Activated T-helper 1 cell treated with anti-CD3 and anti-CD28 coated beads, Interleukin-12 subunit alpha, Interleukin-12 subunit beta, Interleukin-2, Interleukin-4 antibody, amounts not matched to agents 30 ng/mL and 10 ng/mL and 1 ng/mL, durations not matched to agents 14 hours and 24 hours and 36 hours (primary cell): ENCODE measurements at places on chromosomes 7 and 10.

DNA sequence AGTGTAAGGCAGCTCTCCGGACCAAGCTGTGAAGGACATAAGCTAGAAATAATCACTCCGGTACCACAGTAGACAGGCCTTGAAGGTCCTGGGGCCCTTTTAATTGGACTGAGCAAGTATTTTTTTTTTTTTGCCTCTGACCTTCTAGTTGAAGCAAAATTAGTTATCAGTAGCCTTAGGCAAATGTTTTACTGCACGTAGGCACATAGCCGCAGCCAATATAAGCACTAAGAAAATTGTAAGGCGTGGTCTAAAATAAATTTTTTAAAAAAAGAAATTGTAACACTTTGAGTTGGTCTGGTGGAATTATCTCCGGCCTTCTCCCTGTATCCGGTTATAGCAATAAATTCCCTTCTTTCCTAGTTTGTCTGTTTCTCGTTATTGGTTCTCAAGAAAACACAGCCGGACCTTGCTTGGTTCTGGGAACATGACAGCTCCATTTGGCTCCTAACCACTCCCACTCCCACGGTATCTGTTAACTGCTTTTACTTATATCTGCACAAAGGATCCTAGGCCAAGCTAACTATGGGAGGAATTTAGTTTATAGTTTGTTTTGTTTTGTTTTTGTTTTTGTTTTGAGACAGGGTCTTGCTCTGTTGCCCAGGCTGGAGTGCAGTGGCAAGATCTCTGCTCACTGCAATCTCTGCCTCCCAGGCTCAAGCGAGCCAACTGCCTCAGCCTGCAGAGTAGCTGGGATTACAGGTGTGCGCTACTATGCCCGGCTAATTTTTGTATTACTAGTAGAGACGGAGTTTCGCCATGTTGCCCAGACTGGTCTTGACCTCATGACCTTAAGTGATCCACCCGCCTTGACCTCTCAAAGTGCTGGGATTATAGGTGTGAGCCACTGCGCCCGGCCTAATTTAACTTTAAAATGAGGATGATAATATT, 124.4 kb upstream of the KIF5B start:
- no peak for DNase-seq

- no peak for DNase-seq
These were observed 187.5 kb upstream of the AOAH start for GRCh38 chr7:36911788-36912187.

GRCh38 chr7:13603661-13604060, 385.8 kb downstream of the ETV1 start:
- DNase-seq = no peak

GRCh38 chr10:61608255-61609033, 54.3 kb upstream of the CABCOCO1 start:
- no peak for DNase-seq

DNA sequence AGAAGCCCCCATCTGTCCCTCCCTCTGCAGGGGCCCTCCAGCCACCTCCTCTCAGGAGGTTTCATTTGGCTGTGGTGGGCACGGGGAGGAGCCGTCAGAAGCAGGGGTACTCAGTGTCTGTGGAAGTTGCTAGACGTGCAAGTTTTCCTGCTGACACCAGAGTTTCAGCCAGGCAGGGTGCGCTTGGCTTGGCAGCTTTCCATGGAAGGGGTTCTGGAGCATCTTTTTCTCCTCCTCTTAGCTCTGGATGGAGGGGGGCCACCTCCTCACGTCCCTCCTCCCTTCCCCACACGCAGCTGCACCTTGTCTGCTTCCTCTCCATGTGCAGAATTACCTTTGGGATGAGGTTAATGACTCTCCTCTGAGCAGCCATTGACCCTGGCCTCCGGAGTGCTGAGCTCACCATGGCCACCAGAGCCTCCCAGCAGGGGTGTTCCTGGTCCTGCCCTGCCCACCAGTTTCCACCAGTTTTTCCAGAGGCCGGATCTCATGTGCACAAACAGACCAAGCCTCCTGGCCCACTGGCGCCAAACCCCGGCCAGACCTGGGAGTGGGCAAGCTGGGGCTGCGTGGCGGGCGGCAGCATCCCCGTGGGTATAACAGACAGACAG, 579.8 kb upstream of the FOXK1 start:
- DNase-seq = no peak

DNA sequence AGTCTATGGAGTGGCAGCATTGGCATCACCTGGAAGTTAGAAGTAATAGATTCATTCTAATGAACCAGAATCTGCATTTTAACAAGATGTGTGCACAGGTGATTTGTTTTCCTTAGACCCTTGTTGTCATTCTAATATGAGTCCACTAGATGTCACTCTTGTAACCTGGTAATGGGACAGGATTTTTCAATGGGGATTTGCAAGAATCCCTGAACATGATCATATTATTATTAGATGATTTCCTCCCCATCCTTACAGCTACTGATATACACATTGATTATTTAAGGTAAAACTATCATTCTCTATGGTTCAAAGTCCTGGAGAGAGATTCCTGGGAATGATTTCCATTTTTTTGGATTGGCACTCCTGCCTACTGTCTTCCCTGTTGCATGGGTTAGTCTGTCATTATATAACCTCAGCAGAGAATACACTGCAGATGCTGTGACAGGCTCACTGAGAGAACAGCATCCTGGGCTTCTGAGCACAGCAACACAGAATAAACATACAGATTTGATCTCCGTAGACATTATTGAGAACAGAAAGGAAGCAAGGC, 194.9 kb downstream of the SUGCT start:
- DNase-seq = no peak

- no peak for DNase-seq
These were observed 35.4 kb upstream of the KNDC1 start for GRCh38 chr10:133124357-133125211.

DNA sequence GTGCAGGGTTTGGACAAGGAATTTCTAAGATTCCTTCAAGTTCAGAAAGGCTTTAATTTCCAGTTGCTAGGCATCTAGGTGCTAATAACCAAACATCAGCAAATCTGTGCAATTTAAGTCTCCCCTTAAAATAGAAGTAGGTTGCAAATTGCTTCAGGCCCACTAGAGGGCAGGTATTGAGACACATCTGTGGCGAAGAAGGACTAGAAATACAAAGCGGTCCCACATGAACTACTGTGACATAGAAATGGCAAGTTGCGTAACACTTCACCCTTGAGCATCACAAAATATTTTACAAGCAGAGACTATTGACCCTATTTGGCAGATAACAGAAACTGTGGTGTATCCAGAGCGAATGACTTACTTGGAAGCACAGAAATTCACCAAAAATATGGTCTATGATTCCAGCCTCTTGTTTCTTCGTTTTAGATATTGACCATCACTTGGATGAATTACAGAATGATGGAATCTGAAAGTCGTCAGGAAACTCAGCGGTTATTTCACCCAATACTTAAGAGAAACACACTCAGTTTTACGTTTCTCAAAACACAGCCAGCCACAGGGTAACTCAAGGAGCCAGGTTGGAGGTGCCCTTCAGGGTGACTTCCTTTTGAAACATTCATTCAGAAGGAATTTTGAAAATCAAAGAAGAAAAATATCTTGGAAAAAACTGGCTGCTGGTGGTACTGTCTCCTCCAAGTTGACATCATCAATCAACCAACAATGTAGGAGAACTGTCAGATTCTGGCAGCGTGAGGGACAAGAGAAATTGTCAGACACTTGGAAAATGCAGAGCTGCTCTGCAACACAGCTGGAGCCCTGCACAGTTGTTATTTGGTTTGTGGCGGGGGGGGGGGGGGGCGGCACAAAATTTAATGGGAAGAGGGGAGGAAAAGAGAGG, 256.3 kb upstream of the MINDY3 start:
- no peak for DNase-seq

DNA sequence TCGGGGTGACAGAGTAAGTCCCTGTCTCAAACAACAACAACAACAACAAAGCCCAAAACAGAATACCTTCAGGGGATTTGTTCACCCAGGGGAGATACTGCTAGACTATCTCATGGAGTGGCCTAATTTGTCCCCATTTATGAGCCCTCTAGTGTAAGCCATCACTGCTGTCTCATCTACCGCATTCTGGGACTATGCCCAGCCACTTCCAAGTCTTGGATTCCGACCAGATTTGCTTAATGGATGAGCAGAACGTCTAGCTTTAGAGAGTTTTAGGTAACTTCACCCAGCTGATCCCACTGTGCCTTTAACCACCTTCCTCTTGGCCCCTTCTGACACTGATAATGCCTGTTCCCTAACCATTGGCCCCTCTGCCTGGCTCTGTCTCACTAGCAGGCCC, 47.1 kb downstream of the PAPSS2 start:
- no peak for DNase-seq

DNA sequence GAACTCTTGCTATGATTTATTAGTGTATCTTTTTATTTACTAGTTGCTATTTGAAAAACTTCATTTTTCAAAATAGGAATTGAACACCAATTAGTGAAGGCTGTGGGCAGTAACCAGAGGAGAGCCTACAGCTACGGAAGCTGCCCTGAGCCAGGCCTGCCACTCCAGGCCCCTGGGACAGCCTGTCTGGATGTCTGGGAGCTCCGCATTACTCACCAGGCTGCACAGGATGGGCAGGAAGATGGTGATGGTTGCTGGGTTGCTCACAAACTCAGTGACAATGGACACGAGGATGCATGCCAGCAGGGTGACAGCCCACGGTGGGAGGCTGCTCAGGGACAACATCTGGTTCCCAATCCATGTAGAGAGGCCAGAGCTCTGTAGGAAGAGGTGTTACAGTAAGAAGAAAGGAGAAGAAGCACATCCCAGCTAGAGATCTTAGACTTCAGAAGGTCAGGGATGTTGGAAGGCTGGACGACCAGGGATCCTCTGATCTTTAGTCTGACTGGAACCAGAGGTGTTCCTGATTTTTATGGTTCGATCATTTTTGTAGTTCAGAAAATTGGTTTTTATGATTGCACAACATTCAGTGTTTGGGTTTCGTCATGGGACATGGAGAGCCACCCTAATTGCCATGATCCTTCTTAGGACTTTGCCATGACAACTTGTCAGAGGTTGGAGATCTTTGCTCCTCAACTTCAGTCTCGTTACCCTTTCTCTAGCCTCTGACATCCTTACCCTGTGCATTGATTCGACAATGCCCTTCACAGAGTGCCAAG, 23.2 kb downstream of the STMP1 start:
- no peak for DNase-seq

DNA sequence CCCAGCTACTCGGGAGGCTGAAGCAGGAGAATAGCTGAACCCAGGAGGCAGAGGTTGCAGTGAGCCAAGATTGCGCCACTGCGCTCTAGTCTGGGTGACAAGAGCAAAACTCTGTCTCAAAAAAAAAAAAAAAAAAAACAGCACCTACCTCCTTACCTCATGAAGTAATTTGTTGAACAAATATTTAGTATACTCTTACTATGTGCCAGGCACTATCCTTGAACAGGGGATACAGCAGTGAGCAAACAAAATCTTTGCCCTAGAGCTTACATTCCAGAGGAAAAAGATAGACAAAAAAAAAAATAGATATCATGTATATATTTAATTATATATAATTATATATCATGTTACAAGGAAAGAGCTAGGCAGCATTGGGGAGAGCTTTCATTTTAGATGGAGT, 36.4 kb upstream of the HERPUD2 start:
- no peak for DNase-seq

DNA sequence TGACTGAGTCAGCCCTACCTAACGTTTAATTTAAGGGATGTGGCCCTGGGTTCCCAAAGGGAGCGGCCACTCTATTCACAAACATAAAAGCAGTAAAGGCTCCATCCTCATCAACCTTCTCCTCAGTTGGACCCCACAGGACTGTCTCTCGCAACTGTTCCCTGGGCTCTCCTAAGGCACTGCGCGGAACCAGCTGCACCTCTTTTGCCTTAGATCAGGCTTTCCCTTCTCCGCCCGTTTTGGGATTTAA, 689 bp upstream of the GTPBP4 start:
- no peak for DNase-seq

DNA sequence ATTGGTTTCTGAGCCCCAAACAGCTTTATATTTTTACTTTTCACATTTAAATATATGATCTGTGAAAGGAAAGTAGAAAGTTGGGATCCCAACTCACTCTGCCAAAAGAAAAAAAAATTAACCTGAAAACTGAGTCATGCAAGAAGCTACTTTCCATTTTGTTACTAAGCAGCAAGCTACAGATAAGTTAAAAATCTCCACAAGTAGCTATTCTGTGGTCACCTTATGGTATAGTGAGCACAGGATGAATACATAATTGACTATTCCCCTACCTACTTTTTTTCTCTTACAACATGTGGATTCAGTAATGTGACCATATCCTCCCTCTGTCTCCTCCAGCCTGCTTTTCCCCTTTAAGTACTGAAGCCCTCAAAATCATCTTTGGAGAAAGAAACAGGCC, 30.3 kb upstream of the CREB3L2 start:
- DNase-seq = no peak

GRCh38 chr10:63219749-63220148, 86.6 kb downstream of the NRBF2 start:
- DNase-seq = no peak

- no peak for DNase-seq
These were observed 189.5 kb upstream of the CDC14C start for GRCh38 chr7:48734695-48735406.

- peak; percentile 77 for DNase-seq
These were observed 23.3 kb downstream of the YAE1 start for GRCh38 chr7:39589323-39590111.

DNA sequence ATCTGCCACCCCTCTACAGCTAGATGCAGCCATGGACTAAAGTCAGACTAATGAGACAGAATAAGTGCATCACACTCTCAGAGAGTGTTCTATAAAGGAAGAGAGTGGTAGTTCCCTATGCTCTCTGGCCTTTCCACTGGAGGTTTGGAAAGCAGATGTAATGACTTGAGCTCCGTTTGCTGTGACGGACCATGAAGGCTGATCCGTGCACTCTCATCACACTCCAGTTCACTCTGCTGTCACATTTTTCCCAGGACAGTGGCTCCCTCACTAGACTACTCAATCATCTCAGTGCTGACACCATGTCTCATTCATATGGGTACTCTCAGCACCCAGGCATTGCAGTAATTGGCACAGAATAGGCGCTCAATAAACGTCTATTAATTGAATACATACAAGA, 20.4 kb downstream of the TRDMT1 start:
- no peak for DNase-seq

- DNase-seq = no peak
These were observed 51.3 kb downstream of the TSPAN12 start for GRCh38 chr7:120806669-120807068.

DNA sequence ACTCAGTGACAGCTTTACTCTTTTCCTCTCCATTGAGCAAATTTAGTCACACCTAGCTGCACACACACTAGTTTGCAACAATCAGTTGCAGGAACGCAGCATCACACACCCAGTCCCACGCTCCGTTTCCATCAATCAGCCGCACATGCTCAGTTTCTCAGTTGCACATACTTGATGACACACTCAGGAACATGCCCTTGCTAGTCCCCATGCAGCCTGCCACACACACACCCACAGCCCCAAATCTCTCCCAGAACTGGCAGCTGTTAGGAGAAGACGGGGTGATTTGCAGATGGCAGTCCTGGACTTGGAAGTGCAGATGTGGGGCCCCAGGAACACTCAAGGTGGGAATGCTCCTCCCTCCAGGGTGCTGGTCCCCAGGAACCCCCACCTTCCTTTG, 7.7 kb downstream of the LBX1 start:
- DNase-seq = no peak

DNA sequence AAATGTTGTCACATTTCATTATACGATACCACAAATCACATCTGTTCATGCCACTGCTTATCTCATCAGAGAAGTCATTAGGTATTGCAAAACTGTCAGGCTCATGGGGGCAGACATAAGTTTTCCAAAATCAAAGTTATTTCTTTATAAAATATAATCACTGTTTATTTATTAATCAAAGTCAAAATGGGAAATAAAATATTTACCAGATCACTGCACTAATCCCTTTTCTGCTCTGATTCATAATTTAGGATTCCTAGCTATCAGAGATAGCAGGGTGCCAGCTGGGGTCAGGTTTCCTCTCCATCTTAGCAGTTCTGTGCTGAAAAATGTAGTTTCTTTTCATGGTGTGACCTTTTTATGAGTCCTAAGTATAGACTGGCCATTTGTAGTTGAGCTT, 117.7 kb upstream of the LANCL2 start:
- no peak for DNase-seq
